ENCODE measurements at places on chromosomes 16 and 17.

- peak; percentile 77 for DNase-seq
Observed at GRCh38 chr17:7479213-7480088, at the start of gene ZBTB4. Gene ZBTB4, minus strand, starts transcription at chr17:7479631. Its CDS starts 12,830 bp downstream, at chr17:7466801.

GRCh38 chr17:5819396-5819795 is 235.1 kb upstream of the NLRP1 start:
- no peak for DNase-seq

DNA sequence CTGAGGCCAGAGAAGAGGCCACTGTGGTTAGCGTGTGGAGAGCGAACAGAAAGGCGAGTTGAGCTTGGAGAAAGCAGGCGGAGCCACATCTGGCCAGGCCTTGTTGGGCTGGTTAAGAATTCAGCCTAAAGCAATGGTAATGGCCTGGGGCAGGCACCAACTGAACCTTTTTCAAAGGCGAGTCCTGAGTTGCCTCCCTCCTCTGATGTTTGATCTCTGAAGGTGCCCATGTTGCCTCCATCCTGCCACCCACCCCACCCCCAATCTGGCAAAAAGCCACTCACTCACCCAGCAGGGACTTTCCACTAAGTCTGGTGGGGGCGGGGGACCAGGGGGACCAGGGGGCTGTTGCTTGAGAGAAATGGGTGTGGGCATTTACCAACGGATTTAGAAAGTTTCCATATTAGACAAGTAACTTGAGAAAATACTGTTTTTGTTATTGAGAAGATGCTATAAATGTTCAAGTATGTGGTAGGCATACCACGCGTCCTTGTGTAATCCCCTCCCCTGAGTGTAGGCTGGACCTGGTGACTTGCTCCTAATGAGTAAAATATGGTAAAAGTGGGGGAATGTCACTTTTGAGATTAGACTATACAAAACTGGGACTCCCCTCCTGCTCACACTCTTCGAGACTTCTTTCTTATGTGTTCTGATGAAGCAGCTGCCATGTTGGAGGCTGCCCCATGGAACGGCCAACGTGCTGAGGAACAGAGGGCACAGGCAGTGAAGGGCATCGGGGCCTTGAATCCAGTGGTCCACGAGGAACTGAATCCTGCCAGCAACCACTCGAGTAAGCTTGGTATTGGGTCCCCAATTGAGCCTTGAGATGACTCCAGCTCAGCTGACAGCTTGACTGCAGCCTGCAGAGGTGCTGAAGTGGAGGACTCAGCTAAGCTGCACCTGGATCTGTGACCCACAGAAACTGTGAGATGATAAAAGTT is 29.9 kb upstream of the TNS4 start:
- DNase-seq, result no peak

GRCh38 chr16:56013962-56014552 is 138.9 kb upstream of the CES5A start:
- DNase-seq, result peak; percentile 66

GRCh38 chr16:28513484-28514181 is 7.0 kb upstream of the IL27 start:
- DNase-seq, result no peak

DNA sequence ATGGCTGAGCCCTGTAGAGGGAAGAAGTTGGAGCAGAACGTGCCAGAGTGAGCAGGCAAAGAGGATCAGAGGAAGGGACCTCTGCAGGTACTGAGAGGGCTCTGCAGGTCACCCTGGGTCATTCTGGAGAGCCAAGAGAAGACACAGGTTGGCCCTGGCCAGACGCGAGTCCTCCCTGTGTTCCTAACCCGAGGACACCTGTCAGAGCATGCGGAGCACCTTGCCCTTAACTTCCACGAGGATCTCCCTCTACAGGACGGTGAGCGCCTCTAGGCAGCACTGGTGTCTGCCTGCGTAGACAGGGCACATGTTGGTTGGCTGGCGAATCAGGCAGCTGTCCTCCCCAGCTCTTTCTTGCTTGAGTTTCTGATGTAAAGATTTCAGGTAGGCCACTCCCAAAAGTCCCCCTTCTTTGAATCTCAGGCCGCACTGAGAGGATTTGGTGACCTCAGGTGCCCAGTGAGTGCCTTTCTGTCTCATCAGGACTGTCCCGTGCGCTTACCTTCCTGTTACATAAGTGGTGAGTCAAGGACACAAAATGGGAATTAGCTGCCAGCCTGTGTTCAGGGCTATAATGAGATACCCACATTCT is 45.3 kb downstream of the MPRIP start:
- no peak for DNase-seq

- peak; percentile 76 for DNase-seq
Observed at GRCh38 chr17:38922538-38923297, 2.7 kb upstream of the LASP1NB start.

DNA sequence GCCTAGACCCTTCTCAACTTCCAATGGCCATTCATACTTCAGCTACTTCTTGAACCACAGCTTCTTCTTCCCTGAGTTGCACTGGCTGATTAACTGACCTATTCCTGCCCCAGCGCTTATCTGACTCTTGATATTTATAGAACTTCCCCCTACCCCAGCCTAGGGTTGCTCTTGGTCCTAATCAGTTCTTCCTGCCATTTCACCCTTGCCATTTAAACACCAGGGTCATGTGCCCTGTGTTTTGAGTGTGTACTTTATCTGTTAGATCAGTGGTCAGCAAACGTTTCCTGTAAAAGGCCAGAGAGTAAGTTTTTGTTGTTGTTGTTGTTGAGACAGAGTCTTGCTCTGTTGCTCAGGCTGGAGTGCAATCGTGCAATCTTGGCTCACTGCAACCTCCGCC is 82.4 kb upstream of the COX10 start:
- no peak for DNase-seq

DNA sequence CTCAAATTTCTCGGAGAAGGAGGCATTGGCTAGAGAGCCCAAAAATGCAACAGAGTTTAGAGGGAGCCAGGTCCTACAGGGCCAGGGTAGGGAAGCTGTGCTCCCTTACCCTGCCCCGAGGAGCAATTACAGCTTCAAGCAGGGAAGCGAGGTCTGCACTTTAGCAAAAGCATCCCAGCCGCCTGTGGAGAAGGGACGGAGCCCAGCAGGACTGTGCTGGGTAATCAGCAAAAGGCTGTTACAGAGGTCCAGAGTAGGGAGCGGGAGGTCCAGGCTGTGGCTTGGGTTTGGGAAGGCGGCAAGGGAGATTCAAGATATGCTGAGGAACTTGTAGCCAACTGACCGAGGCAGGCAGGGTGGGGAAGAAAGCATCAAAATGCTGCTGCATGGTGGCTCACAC is 162.6 kb downstream of the TMEM132E start:
- peak; percentile 11 for DNase-seq

DNA sequence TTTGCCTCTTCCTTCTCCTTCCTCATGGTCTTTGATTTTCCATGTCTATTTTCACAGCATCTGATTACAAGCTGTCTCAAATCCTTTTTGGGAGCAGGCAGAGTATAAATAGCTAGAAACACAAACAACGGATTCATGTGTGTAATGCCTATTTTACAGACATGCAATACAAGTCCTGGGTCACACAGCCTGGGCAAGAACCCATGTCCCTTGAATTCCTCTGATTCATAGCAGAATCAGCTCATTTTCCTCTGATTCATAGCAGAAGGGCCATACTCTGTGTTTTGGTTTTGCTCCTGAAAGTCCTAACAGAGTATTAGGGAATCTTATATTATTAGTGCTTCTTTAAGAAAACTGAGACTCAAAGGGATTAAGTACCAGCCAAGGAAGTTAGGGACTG is 71.3 kb downstream of the IRX5 start:
- no peak for DNase-seq

DNA sequence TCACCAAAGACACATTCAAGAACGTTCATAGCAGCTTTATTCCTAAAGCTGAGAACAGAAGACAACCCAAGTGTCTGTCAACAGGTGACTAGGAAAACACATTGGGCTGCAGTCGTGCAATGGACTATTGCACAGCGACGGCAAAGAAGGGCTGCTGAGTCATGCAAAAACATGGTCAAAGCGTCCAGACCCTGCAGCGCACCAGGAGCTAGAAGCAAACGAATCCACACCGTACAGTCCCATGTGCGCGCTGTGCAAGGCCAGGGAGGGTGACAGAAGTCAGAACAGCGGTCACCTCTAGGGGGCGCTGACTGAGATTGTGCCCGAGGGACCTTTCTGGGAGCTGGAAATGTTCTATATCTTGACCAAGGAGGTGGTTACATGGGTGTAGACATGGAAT is 266.4 kb downstream of the MAF start:
- DNase-seq, result peak; percentile 46

- peak; percentile 84 for DNase-seq
Observed at GRCh38 chr17:58403311-58403710, 14.0 kb downstream of the RNF43 start.

DNA sequence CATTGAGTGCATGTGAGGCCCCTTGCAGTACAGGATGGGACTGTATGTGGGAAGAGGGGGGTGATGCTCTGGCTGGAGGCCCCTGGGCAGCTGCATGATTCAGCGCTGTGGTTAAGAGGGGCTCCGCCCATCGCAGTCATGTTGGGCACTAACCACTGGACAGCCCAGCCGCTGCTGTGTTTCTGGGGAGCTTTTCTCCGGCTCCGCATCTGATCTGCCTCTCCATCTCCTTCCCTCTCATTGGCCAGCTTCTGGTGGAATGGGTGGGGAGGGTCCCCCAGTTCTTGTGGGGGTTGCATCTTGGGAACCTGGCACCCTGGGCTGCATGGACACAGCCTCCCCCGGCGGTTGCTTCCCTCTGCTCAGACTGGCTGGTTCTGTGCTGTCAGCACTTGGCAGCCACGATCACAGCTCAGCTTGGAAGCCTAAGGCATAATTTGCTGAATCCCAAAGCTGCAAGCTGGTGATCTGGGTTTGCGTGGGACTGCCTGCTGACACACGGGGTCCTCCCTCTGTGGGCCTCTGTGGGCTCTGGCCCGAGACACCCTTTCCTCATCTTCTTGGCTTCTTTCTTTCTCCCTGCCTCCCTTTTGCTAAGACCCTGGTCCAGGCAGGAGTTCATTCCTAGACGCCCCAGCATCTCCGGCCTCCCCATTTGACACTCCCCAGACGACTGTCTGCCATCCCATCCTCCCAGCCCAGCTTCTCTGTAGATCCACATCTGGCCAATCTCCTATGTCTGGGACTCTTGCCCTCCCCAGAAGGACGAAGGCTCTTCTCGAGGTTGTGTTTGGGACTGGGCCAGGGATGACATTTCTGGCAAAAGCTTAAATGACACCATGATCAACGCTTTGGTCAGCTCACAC is 168.3 kb downstream of the SEC14L1 start:
- DNase-seq, result no peak

- DNase-seq, result peak; percentile 52
Observed at GRCh38 chr17:47967607-47968252, 3.2 kb upstream of the CDK5RAP3 start.

DNA sequence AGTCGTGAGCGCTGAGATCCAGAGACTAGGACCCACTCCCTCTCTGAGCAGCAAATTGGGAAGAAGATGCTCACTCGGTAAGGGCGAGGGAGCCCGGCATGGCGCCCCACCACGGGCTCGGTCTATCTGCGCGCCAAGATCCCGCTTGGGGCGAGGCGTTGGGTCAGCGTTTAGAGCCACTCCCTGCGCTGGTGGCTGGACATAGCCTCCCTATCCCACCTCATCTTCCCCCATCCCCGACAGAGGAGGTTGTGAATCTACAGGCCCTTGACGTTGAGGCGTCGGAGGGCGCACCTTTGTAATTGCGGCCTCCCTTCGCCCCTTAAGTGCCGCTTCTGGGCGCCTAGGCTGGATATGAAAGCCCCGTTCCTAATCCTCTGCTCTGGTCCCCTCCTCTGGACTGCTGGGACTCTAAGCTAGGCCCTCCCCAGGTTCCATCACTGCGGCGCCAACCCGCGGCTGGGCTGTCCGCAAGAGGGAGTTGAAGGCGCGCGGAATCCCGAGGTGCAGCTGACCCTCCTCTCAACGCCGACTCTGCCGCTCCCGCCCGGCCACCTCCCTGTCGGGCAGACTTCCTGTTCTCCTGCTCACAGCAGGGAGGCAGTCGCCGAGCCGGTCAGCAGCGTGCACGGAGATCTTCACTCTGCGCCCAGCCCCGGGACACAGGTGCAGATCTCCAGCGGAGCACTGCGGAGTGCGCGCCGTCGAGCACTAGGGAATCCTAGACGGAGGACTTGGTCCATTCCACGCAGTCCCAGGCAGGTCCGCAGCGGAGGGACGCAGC is 16.1 kb upstream of the HOXB9 start:
- peak; percentile 86 for DNase-seq

DNA sequence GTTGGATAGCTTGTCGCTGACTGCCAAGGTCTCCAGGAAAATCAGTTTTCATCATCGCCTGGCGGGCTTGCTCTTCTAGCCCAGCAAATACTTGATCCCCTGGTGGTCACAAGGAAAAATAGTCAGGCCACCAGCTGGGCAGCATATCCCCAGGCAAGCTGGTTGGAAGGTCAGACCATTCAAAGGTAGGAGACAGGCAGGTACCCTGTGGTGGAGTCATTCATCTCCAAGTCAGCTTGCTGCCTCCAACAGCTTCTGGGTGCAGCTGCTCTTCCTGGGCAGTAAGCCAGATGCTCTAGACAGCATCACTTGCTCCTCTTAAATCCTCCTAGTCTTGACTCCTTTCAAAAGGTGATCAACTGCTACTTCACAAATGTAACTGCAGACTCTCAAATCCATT is 16.0 kb downstream of the ZNF821 start:
- peak; percentile 58 for DNase-seq

Data from ELF-1 (cell line).